ENCODE measurements at places on chromosomes 6 and 20. TPM values are rescaled to one million over a fixed set of nuclear protein-coding genes. Genes with fewer than 3 reads are reported as not detected.
A peak's percentile ranks its signal among the peaks of the same experiment; 100 is the strongest.

TMC2 gene
- total RNA-seq, result not detected

VWA7 gene
- total RNA-seq, result not detected

PPP1R16B gene
- total RNA-seq, result not detected

NOX3 gene
- not detected for total RNA-seq

PDYN gene
- not detected for total RNA-seq

SNAP91 gene
- not detected for total RNA-seq

PARD6B gene
- 0.19 TPM for total RNA-seq

HLA-DRB1 gene
- total RNA-seq, result 0.21 TPM

DNA sequence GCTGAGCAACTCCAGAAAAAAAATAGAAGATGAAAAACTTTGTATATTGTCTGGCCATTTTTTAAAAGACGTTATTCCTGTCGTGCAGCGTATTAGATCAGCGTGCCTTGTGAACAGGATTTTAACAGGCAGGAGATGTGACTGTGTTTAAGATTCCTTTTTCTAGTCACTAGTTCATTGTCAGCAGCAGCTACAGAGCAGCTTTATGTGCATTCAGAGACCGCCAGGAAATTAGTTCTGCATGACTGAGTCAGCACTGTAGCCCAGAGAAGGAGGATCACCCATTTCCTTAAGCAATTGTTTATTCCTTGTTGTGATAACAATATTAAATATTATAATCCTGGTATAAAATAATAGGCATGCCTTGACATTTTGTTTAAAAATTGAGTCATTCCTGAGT is 75.4 kb upstream of the ADGRB3 start:
- DNase-seq, result no peak

DNA sequence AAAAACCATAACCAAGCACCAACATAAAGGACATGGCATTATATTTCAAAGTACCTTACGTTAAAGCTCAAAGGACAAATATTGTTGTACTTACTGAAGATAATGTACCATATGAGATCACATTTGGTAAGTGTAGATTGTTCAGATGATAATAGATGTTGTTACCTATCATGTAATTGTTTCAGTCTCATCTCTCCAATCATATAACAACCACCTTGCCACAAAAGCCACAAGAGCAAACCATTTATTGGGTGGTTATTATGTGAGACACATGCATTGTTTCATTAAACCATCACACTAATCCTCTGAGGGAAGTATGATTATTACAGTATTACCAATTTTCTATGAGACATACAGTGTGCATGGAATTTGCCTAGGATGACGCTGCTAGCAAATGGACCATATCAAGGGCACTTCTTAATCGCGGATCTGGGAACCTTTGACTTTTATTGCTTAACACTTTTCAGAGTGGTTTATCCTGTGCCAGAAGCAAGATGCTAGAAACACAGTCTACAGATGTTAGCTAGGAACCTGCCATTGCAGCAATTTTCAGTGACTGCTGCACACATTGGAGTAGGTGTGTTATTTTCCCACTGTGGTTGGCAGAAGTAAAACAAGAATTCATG is 149.8 kb upstream of the AKIRIN2 start:
- DNase-seq, result no peak

DNA sequence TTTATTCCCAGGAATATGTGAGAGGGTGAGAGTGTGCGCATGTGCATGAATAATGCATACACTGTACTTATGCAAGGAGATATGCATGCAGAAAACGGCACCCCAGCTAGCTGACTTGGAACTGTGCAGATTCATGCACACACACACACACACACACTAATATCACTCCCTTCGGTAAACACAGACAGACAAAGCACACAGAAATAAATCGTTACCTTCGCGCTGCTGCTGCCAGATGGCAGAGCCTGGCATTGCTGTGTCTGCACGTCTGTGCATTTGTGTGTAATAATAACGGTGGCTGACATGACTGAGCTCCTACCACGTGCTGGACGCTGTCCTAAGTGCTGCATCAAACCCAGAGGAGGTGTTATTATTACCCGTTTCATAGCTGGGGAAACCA is 36.8 kb downstream of the PREX1 start:
- no peak for DNase-seq

DNA sequence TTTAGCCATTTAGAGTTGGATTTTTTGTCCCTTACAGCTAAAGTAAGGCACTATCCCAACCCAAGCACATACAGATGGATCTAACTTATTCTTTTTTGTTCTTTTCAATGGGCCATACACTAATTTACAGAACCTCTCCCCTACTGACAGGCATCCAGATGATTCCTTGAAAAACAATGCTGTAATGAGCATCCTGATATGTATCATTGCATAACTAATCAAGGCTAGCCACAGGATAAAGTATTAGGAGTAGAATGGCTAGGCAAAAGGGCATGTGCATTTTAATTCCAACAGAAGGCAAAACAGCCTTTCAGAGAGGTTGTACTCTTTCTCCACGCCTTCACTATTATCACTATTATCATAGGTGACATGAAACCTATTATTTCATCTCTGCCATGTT is 54.1 kb downstream of the ELOVL5 start:
- no peak for DNase-seq

- DNase-seq, result peak; percentile 85
Observed at GRCh38 chr20:5191829-5192569, 65.2 kb downstream of the CDS2 start.

- no peak for DNase-seq
Observed at GRCh38 chr20:25499855-25500434, 85.4 kb downstream of the NINL start.

DNA sequence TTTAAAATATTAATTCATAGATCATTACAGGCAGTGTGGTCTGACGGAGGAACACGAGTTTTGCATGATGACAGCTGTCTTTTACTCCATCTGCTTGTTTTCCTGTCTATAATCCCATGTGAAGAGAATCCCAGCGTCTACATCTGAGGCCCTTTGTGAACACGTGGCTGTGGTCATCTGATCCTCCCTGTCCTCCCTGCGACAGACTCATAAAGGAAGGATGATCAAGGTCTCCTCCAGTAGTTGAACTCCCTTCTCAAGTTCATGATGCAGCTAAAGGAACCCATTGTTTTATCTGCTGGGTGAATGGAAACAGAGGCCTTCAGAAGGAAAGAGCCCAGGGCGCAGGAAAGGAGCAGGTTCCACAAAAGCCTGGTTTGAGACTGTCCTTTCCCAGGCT is 435.8 kb upstream of the JARID2 start:
- no peak for DNase-seq

DNA sequence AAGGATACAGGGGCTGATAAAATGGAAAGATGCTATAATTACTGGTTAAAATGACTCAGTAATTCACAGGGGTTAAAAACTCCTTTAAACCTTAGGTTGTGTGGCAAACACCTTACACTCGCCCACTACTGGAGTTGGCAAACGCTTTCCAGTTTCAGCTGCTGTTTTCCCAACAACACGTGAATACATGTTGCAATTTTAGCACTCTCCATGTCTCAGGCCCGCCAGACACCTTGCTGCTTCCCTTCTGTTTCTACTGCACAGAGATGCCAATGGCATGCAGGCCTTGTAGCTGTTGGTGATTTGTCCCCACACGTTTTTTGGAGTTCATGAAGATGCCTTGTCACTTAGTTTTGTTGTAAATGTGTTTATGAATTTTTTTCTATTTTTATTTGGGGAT is 5.3 kb upstream of the TTPAL start:
- no peak for DNase-seq

DNA sequence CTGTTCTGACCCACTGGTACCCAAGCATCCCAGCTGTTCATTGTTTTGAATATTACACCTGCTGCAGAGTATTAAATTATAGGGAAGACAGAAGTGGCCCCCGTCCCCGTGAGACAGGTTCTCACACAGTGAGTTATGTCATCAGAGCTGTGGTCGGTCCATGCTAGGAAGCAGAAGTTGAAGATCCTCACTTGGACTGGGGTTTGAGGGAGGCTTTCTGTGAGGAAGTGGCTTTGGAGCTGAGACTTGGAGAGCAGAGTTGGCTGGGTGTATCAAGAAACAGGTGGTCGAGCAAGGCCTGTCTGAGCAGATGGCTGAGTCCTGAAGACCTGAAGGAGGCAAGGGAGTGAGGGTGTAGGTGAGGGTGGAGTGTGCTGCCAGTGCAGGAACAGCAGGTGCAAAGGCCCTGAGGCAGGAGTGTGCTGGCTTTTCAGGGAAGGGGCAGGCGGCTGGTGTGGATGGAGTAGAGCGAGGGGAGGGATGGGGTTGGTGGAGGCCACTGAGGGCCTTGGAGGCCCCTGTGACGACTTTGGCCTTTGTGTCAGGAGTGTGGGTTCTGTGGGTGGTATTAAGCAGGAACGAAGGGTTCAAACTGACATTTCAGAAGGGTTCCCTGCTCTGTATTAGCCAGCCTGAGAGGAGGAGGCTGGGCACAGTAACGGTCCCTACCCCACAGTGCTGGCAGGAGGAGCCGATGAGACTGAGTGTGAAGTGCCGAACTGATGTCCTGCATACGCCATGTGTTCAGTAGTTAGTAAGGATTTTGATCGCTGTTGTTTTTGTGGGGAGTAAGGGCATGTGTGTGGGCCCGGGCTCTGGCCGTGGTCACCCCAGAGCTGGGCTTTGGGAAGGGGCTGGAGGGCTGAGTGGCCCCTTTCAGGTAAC is 11.8 kb downstream of the SRC start:
- DNase-seq, result peak; percentile 31

GRCh38 chr20:12947691-12948090 is 61.1 kb upstream of the SPTLC3 start:
- no peak for DNase-seq

GRCh38 chr6:45590226-45590625 is 212.5 kb upstream of the SUPT3H start:
- DNase-seq, result no peak

DNA sequence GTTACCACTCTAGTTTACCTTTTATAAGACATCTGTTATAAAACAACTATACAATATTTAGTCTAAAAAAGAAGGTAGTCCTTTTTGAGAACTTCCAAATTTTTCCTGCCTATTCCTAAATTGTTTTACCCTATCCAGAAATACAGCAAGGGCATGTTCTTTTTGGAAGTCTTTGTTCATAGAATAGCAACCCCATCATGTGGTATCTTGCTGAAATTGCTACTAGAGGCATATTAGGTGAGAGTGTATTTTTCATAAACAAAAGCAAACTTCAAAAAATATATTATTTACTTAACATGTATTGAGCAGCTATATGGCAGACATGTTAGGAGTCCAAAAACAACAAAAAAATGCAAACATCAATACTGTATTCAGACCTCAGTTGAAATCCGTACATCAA is 371.8 kb upstream of the NRSN1 start:
- DNase-seq, result no peak

DNA sequence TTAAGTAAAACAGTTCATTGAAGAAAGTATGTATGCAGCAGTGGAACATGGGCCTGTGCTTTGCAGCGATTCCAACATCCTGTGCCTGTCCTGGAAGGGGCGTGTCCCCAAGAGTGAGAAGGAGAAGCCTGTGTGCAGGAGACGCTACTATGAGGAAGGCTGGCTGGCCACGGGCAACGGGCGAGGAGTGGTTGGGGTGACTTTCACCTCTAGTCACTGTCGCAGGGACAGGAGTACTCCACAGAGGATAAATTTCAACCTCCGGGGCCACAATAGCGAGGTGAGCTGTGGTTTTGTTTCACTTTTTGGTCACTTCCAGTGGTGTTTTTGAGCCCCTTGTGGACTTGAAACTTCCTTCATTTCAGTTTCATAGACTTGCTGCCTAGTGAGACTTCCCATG is 1.7 kb downstream of the TULP4 start:
- DNase-seq, result no peak

- DNase-seq, result no peak
Observed at GRCh38 chr6:72595812-72596211, 26.1 kb upstream of the KCNQ5 start.

DNA sequence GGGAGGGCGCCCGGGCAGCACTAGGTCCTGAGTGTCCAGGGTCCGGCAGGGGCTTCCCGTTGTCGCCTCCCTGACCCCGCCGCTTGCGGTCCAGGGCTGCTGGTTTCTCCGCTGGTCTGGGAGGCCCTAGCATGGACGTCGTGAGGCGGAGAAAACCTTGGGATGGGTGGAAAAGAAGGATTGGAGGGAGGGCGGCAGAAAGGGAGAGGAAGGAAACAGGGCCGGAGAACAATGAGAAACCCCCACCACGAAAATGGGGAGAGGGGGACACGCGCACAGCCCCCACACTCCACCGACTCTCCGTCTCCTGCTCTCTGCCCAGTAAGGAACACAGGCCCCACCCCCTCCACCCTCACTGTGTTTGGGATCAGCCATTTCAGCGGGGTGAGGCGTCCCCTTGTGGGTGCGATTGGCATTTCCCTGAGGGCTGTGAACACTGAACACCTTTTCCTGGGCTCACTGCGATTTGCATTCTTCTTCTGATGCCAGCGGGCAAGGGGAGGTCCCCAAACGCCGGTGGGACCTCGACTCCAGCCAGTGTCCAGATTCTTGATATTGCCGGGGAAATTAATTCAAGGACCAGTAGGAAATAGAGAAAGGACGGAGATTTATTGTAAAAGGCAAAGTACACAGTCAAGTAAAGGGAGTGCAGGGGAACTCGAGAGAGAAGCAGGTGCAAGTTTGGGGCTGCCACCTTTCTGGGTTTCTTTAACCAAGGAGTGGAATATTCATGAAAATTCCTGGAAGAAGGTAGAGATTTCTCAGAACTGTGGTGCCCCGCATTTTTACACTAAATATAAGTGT is 3.3 kb upstream of the RAET1G start:
- DNase-seq, result peak; percentile 86

DNA sequence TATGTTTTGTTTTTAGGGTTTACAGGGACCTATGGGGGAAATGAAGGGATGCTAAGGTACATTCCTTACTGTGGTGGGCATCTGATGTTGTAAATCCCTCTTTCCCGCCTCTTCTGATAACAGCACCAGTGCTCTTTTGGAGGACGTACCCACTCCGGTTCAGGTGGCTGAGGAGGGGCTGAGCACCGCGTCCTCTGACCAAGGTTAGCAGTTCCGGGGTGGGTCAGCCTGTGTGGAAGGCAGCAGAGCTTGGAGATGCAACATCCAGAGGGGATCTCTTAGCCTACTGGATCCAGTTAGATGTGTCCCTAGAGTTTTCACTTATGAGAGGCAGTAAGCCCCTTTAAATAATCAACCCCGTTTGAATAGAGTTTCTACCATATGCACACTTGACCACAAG is 135.3 kb upstream of the KCNG1 start:
- DNase-seq, result no peak

DNA sequence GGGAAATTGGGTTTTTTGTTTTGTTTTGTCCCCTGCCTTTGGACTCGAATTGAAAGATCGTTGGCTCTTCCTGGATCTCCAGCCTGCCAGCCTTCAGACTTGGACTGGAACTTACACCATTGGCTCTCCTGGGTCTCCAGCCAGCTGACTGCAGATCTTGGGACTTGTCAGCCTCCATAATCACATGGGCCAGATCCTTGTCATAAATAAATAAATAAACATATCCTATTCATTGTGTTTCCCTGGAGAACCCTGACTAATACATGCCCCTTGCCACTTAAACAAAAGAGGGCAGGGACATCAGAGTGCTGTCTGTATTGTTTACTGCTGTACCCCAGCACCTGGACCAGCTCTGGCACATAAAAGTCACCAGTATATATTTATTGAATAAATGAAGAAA is 101.5 kb downstream of the CAP2 start:
- no peak for DNase-seq

- DNase-seq, result peak; percentile 46
Observed at GRCh38 chr20:60046011-60046413, 87.8 kb downstream of the CDH26 start.

GRCh38 chr6:108243836-108244235 is 17.0 kb downstream of the SNX3 start:
- no peak for DNase-seq

GRCh38 chr6:31011153-31011552 is 879 bp downstream of the MUC22 start:
- no peak for DNase-seq

Measured in myocyte (in vitro differentiated cells).